CD8-positive, alpha-beta memory T cell (primary cell): ENCODE measurements at places on chromosomes 1 and 21.
A peak's percentile ranks its signal among the peaks of the same experiment; 100 is the strongest.

DNA sequence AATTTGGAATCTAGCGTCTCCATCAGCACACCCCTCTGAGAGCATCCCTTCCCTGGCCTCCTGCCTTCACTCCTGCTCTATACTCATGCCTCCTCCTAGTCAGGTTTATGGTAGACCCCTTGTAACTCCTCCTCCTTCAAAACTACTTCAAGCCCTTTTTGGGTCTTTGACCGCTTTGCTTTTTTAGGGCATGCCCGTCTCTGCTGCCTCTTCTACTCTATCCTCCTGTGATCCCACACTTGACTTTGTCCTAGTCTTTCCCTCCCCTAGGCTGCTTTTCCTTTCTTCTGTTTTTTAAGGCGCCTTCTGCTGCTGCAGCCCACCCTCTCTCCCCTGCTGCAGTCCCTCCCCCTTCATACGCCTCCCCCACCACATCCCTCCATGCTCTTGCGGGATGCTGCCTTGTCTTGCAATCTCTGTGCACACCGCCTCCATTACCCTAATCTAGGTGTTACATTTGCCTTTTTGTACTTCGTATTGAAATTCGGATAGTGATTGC, 1.5 kb downstream of the SNX27 start:
- no peak for DNase-seq

GRCh38 chr1:22362626-22363402, 88.8 kb upstream of the ZBTB40 start:
- DNase-seq: no peak

- no peak for DNase-seq
These were observed 274.4 kb downstream of the PTBP2 start for GRCh38 chr1:96996001-96996400.

DNA sequence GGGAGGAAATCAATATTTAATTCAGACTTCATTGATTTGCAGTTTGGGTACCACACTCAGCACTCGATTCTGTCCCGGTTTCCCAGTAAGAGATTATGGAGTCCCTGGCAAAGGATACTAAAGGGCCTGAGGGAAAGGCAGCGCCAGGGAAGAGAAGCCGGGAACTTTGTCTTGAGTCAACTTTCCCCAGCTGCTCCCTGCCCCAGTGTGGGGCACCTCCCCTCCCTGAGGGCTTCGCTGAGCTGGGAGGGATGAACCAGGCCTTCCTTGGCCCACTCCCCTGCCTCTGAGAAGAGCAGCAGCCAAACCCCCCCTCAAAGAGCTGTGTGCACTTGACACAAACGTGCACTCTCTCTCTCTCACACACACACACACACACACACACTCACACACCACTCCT, 32.6 kb downstream of the OPTC start:
- no peak for DNase-seq

GRCh38 chr1:43974443-43975248, at the start of gene ATP6V0B:
Gene ATP6V0B, plus strand, starts transcription at chr1:43974960. Its CDS starts 81 bp downstream, at chr1:43975041.
- peak; percentile 89 for DNase-seq

GRCh38 chr1:210402560-210402959, 73.9 kb downstream of the HHAT start:
- no peak for DNase-seq

- DNase-seq: no peak
These were observed 593.8 kb downstream of the USP25 start for GRCh38 chr21:16323596-16323995.

DNA sequence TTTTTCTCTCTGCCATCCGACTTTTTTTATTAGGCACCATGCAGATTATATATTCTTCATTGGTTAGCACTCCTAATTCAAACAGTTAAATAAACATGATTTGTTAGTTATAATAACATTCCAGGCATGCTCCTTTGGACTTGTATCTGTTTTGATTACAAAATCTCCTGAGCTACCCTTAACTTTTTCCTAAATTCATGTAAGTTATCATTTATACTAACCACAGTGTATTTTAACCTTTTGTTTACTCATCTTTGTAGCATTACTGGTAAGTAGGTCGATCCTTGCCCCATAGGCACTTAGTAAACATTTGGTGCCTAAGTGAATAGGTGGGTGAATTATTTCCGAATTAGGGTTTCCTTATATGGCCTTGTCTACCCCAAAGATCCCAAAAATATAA, 43.8 kb downstream of the MIER1 start:
- DNase-seq: no peak

DNA sequence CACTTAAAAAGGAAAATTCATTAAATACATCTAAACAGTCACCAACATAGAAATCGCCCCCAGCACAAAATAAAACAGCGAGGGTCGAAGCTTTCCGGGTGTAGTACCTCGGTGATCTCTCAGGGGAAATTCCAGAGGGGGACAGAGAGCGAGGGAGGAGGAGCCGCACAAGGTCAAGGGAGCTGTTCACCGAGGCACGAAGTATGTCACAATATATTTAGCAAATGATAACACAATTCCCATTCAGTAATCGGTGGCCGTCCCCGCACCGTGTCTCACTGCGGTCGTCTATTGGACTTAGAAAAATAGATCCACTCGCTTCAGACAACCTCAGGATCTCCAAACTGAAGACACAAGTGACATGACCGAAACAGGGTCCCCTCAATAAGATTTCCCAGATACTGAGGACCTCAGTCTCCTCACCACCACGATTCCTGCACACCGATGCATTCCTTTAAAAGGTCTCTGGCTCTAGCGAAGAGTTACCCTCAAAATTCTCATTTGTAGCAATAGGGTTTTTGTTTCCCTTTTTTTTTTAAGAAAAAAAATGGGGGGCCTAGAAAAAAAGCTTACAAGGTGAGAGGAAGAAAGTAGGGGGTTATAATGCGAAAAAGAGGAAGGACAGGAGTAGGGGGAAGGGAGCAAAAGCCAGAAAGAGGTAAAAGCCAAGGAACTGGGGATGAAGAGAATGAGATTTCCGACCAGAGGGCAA, 1.1 kb downstream of the LPGAT1 start:
- no peak for DNase-seq

DNA sequence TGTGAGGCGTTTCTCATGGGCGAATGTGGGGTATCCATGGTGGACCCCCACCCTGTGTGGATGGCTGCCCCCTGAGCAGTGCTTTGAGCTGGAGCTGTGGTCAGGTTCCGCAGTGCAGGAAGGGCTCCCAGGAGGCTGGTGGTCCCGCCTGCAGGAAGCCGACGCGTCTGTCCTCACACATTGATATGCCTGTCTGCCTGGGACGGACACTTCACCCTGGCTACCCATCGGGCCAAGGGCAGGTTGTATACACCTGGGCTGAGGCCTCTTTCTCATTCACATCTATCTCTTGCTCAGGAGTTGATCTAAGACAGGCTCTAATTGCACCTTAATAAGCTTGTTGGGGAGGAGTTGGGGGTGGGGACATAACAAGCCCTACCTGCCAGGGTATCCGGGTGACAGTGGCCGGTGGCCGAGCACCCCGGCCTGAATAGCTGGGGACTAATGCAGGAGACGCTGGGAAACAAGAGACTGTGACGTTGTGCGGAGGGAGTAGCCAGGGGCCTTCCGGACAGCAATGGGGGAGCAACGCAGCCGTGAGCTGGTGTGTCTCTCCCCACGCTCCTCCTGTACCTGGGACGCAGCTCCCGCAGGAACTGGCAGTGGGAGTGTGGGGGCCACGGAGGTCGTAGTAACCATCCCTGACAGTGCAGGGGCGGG, 21.7 kb downstream of the PDXK start:
- DNase-seq: no peak

- DNase-seq: no peak
These were observed 5.2 kb upstream of the KRTAP19-8 start for GRCh38 chr21:31043471-31043870.

- DNase-seq: no peak
These were observed 58.9 kb downstream of the WLS start for GRCh38 chr1:68173283-68173935.

GRCh38 chr21:30577766-30578165, 12.4 kb downstream of the KRTAP22-2 start:
- no peak for DNase-seq

GRCh38 chr1:18723701-18724411, 93.2 kb downstream of the PAX7 start:
- no peak for DNase-seq

DNA sequence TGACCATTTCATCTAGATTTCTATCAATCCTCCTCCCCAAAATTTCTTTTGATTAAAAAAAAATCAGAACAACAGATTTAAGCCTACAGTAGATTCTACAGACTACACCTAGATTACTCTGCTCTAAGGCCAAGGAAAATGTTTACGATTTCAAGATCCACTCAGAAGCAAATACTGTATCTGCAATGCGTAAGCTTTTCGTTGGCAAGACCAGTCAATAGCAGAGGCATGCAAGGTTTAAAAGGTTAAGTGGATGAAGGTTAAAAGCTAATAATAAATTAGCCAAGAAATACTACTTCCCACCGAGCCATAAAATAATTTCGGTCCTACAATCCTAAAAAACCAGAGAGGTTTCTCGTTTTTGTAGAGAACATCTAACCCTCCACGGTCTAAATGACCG, 1.3 kb downstream of the CLSTN1 start:
- DNase-seq: no peak

- DNase-seq: no peak
These were observed 51.6 kb downstream of the PIK3CD start for GRCh38 chr1:9703165-9703509.

- DNase-seq: no peak
These were observed 55.9 kb downstream of the HHAT start for GRCh38 chr1:210384625-210385024.

DNA sequence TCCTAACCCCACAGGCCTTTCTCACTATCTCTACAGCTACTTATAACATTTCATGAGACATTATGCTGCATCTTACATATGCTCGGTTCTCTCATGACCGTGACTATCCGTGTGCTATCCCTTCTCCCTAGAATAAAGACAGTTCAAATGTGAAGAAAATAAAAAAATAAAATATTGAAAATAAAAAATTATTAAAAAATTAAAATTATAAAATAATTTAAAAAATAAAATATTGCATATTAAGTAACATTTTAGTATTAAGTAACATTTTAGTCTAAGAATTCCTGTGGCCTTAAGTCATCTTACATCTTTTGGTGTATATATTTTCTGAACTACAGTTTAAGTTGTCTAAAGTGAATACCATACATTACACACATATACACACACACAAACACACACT, 415.5 kb downstream of the DPYD start:
- DNase-seq: no peak

- no peak for DNase-seq
These were observed 663.6 kb upstream of the CHRM3 start for GRCh38 chr1:238722812-238723211.
